ENCODE measurements at places on chromosomes 13 and 19. TPM values are rescaled to one million over a fixed set of nuclear protein-coding genes. Genes with fewer than 3 reads are reported as not detected.

GRCh38 chr13:100859861-100860260 lies 185.3 kb upstream of the TMTC4 start:
- H3K27me3 ChIP-seq: no peaks in the 10 kb centered on the region
- DNase-seq: no peak
- no peak overlapping the region for H3K4me3 ChIP-seq
- no peaks in the 10 kb centered on the region for H3K4me1 ChIP-seq
- no peaks in the 10 kb centered on the region for H3K36me3 ChIP-seq

DNA sequence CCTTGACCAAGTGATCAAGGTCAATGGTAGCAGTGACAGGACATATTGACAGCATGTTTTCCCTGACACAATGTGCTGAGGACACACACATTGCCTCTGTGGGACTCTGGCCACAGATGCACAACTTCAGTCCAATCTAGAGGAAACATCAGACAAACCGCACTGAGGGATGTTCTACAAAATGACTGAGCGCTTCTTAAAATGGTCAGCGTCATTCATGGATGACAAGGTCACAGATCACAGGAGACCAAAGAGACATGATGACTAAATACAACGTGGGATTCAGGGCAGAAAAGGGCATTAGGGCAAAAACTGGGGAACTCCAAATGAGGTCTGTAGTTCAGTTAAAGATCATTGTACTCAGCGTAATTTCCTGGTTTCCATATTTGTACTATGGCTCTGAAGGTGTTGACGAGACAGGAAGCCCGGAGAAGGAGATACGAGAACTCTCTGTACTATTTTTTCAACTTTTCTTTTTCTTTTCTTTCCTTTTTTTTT lies 20.6 kb downstream of the PBX4 start:
- H3K4me3 ChIP-seq: no peak overlapping the region
- H3K27ac ChIP-seq: no peak overlapping the region
- peaks cover 11% of the 10 kb centered on the region for H3K4me1 ChIP-seq
- no peaks in the 10 kb centered on the region for H3K36me3 ChIP-seq
- no peak for DNase-seq

DNA sequence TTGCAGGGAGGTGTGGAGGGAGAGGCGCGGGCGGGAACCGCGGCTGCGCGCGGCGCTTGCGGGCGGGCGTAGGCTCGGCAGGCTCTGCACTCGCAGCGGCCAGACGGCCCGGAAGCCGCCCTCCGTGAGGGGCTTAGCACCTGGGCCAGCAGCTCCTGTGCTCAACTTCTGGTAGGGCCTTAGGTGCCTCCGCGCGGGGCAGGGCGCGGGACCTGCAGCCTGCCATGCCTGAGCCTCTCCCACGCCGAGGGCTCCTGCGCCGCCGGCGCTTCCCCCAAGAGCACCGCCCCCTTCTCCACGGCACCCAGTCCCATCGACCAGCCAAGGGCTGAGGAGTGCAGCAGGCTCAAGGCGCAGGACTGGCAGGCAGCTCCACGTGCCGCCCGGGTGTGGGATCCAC lies 940.8 kb upstream of the PCDH9 start:
- no peaks in the 10 kb centered on the region for H3K4me1 ChIP-seq
- H3K27ac ChIP-seq: no peak overlapping the region
- H3K36me3 ChIP-seq: no peaks in the 10 kb centered on the region
- no peak overlapping the region for H3K4me3 ChIP-seq
- no peak for DNase-seq

GRCh38 chr13:23060959-23061358 lies 119.8 kb upstream of the SGCG start:
- no peak for DNase-seq
- no peaks in the 10 kb centered on the region for H3K27me3 ChIP-seq
- H3K4me3 ChIP-seq: no peak overlapping the region
- no peaks in the 10 kb centered on the region for H3K36me3 ChIP-seq
- H3K4me1 ChIP-seq: no peaks in the 10 kb centered on the region

DNA sequence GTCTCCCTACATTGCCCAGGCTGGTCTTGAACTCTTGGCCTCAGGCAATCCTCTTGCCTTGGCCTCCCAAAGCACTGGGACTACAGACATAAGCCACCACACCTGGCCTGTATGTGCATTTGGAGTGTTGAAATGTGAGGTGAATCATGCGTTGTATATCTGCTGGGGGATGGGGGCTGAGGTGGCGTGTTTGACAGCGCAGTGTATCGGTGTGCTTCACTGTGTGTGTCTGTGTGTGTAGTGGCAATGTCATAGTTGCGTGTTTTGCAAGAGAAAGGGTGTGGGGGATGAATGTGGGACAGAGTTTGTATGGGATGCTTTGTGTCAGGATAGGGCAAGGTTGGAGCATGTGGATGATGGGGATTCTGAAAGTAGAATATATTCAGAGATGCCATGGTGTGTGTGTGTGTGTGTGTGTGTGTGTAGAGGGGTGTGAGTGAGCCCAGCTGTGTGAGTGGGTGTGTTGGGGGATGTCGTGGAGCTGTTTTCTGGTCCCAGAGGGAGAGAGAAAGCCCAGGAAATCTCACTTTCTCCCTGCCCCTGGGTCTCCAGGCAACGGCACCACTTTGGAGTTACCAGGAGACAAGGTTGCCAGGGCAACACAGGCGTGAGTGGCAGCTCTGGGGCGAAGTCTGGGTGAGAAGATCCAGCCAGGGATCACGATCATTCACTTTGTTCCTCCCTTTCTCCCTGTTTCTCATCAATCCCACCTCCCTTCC lies 1.1 kb upstream of the SWSAP1 start:
- peak; percentile 42 for DNase-seq
- H3K36me3 ChIP-seq: no peaks in the 10 kb centered on the region
- H3K4me1 ChIP-seq: peaks cover 23% of the 10 kb centered on the region
- H3K27ac ChIP-seq: no peak overlapping the region
- no peaks in the 10 kb centered on the region for H3K27me3 ChIP-seq

Gene MCF2L
- total RNA-seq: not detected

Gene WDR62
- 2.8 TPM for total RNA-seq

Gene C5AR1
- not detected for total RNA-seq

- H3K27me3 ChIP-seq: no peaks in the 10 kb centered on the region
- H3K36me3 ChIP-seq: no peaks in the 10 kb centered on the region
- no peak overlapping the region for H3K27ac ChIP-seq
- no peaks in the 10 kb centered on the region for H3K4me1 ChIP-seq
- no peak overlapping the region for H3K4me3 ChIP-seq
Observed at GRCh38 chr13:111327730-111328573, 7.5 kb downstream of the TEX29 start.

Gene ARMC6
- 45.0 TPM for total RNA-seq

GRCh38 chr13:100544866-100545683 lies 43.5 kb downstream of the GGACT start:
- no peak for DNase-seq
- no peaks in the 10 kb centered on the region for H3K4me1 ChIP-seq
- no peak overlapping the region for H3K27ac ChIP-seq
- no peaks in the 10 kb centered on the region for H3K36me3 ChIP-seq

Gene ZNF626
- 18.6 TPM for total RNA-seq

DNA sequence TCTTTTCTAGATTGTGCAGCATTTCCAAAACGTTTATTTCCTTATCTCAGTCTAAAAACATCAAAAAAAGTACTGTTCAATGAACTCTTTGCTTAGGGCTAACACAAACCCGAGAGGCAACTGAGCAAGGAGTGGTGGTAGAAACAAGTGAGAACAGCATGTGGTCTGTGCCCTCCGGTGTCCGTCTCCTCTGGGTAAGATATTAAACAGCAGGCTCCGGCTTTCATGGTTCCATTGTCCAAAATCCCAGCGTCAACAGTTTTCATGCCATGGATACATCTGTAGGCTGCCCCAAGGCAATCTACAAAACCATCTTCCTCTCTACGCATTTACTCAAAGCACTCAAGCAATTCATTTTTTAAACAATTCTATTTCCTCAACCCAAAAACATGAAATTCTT lies 22.8 kb downstream of the DCLK1 start:
- no peaks in the 10 kb centered on the region for H3K36me3 ChIP-seq
- no peak overlapping the region for H3K4me3 ChIP-seq
- H3K27me3 ChIP-seq: no peaks in the 10 kb centered on the region
- H3K27ac ChIP-seq: no peak overlapping the region
- DNase-seq: no peak

DNA sequence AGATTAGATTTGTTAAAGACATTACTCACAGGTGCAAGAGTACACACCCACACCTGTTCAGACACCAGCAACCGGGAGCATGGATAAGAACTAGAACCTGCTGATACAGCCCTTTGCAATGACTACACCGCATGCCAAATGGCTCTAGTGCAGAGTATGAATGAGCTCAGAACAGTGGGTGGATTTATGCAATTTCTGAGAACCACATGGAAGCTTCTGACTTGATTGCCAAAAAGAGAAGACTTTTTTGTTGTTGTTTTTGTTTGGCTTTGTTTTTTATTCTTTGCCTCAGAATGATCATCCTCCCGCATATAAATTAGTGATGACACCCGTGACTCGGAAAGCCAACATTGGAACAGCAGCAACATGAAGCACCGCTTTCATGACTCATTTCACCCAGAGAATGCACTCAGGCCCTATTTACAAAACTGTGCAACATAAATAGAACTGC lies 77.4 kb upstream of the LRCH1 start:
- H3K27ac ChIP-seq: no peak overlapping the region
- H3K36me3 ChIP-seq: no peaks in the 10 kb centered on the region
- H3K4me3 ChIP-seq: no peak overlapping the region
- peak; percentile 85 for DNase-seq
- H3K4me1 ChIP-seq: peaks cover 9% of the 10 kb centered on the region
- no peaks in the 10 kb centered on the region for H3K27me3 ChIP-seq

- no peaks in the 10 kb centered on the region for H3K27me3 ChIP-seq
- H3K4me1 ChIP-seq: peaks cover 5% of the 10 kb centered on the region
- no peak overlapping the region for H3K27ac ChIP-seq
- H3K4me3 ChIP-seq: no peak overlapping the region
Observed at GRCh38 chr13:112718318-112718717, 28.5 kb downstream of the ATP11A start.

Gene ONECUT3
- total RNA-seq: not detected

- no peak for DNase-seq
- H3K27me3 ChIP-seq: peaks cover 22% of the 10 kb centered on the region
- H3K4me1 ChIP-seq: peaks cover 7% of the 10 kb centered on the region
- H3K27ac ChIP-seq: no peak overlapping the region
Observed at GRCh38 chr19:8150178-8150865, 930 bp upstream of the FBN3 start.

Gene LILRB3
- not detected for total RNA-seq

All from GM23248 (cell line).